Right atrium auricular region (tissue), 2 donors: ENCODE measurements at places on chromosomes 1 and 21. TPM values are rescaled to one million over a fixed set of nuclear protein-coding genes. Genes with fewer than 3 reads are reported as not detected.

GRCh38 chr1:53410100-53410541 lies 49.1 kb upstream of the DMRTB1 start:
- DNase-seq = no peak

DNA sequence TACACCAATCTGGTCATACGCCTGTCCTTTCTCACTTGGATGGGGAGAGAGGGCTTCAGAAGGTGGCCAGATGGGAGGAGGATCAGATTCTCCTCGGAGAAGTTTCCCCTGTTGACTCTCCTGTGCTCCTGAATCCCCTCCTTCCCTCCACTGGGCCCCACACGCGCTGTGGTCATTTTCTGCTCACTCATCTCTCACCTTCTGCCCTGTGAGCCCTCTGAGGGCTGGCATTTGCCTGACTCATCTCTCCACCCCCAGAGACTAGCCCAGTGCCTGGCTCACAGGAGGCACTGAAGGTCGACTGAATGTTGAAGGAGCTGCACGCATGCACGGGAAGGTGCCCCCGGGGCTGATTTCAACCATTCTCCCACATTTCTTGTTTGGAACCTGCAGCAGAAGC lies 14.2 kb downstream of the ABCA4 start:
- DNase-seq = no peak

- no peak for DNase-seq
These were observed 39.5 kb upstream of the CR2 start for GRCh38 chr1:207414606-207415108.

ZBTB18 gene
- 19.7 TPM for total RNA-seq

VANGL2 gene
- total RNA-seq = 8.1 TPM
